Calu3 (cell line): ENCODE measurements at places on chromosomes 12 and 14. TPM values are rescaled to one million over a fixed set of nuclear protein-coding genes. Genes with fewer than 3 reads are reported as not detected.

GRCh38 chr12:124913474-124914391 lies 717 bp downstream of the UBC start:
- peak; percentile 95 for DNase-seq
- peak overlapping the region; percentile 98 for H3K4me3 ChIP-seq
- H3K27me3 ChIP-seq: peaks cover 13% of the 10 kb centered on the region
- peak overlapping the region; percentile 100 for H3K27ac ChIP-seq
- H3K36me3 ChIP-seq: peaks cover 96% of the 10 kb centered on the region

- H3K27ac ChIP-seq: no peak overlapping the region
- peaks cover 25% of the 10 kb centered on the region for H3K4me1 ChIP-seq
- no peak overlapping the region for H3K4me3 ChIP-seq
- no peak for DNase-seq
Observed at GRCh38 chr12:119666226-119666795, 1.6 kb upstream of the PRKAB1 start.

DNA sequence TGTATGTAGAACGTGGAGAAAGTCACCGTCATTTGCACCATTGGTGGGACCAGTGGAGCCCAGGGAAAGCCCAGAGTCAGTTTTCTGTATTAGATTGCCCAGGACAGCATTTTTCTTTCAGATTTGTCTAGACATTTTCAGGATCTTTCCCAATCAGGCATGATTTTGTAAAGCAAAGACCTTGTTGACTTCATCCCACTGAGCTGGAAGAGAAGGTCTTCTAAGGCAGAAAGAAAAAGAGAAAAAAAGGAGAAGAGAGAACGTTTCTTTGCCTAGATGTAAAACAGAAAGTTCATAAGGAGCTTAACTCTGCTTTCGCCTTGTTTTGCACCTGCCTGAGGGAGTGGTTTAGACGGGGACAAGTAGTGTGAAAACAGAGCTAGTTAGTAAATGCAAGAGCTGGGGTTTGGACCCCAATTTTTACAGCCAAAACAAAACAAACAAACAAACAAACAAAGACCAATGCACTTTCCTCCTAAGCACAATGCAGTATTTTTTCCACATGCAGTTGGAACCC lies 273.1 kb downstream of the ZFP36L1 start:
- peaks cover 14% of the 10 kb centered on the region for H3K36me3 ChIP-seq
- no peaks in the 10 kb centered on the region for H3K27me3 ChIP-seq

Gene RASAL1
- total RNA-seq: 59.7 and 85.9 TPM in 2 replicates

Gene NPAS3
- total RNA-seq: not detected in 2 replicates

DNA sequence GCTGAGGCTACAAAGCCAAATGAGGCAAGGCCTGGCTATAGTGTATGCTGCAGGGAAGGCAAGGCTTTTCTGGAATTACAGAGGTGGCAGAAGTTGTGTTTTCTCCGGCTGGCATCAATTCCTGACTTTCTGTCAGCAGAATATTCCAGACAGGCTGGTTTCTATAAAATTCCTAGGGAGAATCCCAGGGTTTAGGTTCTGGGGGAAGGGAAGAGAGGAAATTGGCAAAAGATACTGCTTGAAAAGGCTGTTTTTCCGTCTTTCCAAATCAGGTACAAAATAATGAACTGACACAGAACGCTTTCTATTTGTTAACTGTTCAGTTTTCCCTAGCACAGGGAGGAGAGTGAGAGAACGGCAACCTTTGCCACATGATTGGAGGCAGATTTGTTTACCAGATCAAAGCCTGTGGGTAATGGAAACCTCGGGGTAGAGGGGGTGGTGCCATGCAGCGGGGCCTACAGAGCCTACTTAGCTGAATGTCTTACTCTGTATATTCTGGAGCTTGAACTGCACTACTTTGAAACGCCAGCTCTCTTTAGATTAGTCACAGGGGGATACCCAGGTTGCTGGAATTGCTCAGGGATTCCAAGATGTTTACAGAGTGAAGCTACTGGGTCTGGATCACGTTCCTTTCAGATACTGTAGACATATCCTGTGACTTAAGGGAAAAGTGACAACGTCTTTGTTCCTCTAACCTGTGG lies 65.8 kb upstream of the DACT1 start:
- H3K36me3 ChIP-seq: no peaks in the 10 kb centered on the region
- no peak for DNase-seq
- peaks cover 8% of the 10 kb centered on the region for H3K4me1 ChIP-seq
- H3K27ac ChIP-seq: no peak overlapping the region
